Stimulated activated CD8-positive, alpha-beta memory T cell treated with anti-CD3 and anti-CD28 coated beads, Interleukin-15, amount 100 ng/mL, for 48 hours (primary cell): ENCODE measurements at places on chromosomes 16 and 17.

GRCh38 chr16:71648162-71648561, 22.2 kb downstream of the MARVELD3 start:
- DNase-seq: no peak

DNA sequence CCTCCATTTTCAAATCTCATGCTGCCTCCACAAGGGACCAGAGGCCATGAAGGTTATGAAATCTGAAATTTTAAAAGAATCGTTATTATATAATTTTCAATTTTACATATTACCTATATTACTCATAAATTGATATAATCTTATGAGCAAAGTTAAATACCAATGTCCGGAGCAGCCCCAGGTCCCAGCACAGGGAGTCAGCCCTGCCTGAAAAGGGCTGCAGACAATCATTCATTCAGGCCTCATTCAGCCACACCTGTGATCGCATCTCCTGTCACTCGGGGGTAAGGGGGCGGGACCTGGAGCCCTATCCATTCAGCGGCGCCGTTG, 172.5 kb downstream of the AHSP start:
- no peak for DNase-seq

DNA sequence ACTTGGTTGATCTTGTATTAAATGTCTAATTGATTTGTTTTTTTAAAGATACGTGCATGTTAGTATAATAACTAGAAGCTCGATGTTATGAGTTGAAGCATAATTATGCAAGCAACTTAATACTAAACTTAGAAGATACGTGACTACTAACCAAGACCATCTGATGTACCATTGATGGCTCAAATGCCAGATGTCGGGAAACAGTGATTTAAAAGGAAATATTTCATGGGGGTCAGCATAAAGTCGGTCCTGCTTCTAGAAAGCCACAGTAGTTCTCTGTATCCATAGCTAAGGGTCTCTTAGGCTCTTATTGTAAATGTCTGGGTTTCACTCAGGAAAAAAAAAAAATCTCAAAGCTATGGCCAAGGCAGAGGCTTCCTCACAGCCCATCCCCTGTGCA, 61.2 kb upstream of the RBFOX1 start:
- DNase-seq: no peak

GRCh38 chr16:73426433-73427160, 378.7 kb upstream of the ZFHX3 start:
- DNase-seq: no peak

GRCh38 chr16:11349599-11350276, 4.5 kb downstream of the RMI2 start:
- DNase-seq: no peak

- DNase-seq: no peak
These were observed 8.7 kb upstream of the TMEM88 start for GRCh38 chr17:7846063-7846735.

GRCh38 chr16:56005958-56006357, 130.8 kb upstream of the CES5A start:
- DNase-seq: no peak

GRCh38 chr17:76234354-76234679, 6.0 kb downstream of the RNF157 start:
- no peak for DNase-seq

- DNase-seq: no peak
These were observed 20.8 kb downstream of the ZP2 start for GRCh38 chr16:21190599-21190998.

GRCh38 chr16:17384471-17384870, 86.3 kb downstream of the XYLT1 start:
- no peak for DNase-seq

GRCh38 chr16:70743791-70744190, 57.2 kb downstream of the VAC14 start:
- no peak for DNase-seq

DNA sequence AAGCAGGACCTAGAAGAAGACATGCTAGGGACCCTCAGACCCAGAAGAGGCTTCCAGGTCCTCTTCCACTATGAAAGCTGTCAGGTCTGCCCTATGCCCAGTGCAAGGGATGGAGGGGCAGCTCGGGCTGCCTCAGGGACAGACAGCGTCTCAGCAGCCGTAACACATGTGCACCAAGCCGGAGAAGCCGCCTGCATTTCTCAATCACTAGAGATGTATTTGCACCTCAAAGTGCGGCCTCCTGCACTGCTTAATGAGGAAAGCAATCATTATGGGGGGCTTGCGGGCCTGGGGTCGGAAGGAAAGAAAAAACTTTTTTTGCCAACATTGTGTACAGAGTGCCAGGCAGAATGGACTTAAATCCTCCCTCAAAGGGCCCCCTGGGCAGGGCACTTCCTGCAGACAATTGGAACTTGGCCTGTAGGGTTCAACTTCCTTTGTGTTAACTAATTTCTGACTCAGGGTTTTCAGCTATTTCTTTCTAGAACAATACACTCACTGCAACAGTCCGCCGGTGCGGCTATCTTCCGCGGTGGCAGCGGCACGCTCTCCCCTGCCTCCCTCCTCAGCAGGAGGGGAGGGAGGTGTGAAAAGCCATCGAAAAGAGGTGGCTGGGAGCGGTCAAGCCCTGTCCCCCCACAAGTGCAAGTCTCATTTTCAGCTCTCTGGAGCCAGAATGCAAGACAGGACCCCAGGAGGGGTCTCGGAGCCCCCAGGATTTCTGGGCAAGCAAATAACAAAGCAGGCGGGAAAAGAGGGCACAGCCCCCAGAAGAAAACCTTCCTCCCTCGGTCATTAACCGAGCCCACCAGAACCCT, 101.2 kb downstream of the ZNF423 start:
- no peak for DNase-seq

DNA sequence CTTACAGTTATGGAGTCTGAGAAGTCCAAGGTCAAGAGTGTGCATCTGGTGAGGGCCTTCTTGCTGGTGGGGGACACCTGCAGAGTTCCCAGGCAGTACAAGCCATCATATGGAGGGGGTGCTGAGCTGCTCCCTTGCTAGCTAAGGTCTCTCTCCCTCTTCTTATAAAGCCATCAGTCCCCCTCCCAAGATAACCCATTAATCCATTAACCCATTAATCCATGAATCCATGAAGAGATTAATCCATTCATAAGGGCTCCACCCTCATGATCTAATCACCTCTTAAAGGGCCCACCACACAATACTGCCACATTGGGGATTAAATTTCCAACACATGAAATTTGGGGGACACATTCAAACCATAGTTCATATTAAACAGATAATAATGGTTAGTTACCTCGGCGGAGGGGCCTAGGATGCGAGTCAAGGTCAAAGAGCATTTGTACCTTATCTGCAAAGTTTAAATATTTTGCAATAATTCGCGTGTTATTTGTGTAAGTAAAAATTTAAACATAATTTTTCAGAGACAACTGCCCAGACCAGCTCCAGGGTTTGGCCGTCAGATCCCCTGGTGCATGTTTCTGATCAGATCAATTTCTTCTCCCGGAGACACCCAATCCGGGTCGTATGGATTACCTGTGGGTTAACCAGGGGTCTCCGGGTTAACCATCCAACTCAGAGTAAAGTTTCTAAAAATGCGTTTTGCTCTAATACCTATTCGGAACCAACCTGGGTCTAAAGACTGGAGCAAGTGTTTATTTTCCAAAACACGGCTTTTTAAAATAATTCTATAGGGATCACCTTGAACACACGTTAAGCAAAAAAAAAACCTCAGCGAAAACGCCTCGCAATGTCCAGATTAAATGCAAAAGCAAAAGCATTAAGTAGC, 740 bp upstream of the POLR3E start:
- no peak for DNase-seq

- no peak for DNase-seq
These were observed 504 bp downstream of the ERN1 start for GRCh38 chr17:64129515-64129764.

DNA sequence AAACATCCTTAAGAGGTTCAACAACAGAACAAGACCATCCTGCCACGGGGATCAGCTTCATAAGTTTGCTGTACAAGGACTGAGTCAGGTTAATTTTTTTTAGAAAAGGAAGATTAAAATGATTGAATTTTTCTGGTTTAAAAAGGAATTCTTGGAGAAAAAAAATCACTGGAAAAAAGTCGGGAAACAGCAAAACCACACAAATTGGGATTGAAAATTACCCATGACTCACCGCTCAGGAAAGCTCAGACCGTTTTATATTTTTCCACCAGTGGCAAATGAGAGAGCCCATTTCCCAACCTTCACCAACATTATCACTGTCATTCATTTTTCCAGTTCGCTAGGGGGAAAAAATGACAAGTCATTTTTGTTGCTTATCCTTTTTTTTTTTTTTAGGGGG, 46.6 kb downstream of the MRM3 start:
- no peak for DNase-seq

DNA sequence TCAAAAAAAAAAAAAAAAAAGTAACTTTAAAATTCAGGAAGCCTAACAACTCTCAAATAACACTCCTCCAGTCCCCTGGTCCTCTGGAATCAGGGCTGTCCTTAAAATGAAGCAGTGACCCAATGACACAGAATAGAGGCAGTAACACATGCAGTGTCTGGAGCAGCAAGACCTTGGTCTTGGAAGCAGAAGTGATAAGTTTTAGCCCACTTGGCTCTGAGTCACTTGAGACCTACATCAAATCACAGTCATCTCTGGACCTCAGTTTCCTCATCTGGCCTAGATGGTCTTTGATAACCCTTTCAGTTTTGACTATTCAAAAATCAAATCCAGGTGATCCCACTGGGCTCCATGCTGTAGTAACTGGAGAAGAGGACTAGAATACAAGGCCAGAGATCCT, 39.0 kb downstream of the LYRM1 start:
- DNase-seq: no peak

DNA sequence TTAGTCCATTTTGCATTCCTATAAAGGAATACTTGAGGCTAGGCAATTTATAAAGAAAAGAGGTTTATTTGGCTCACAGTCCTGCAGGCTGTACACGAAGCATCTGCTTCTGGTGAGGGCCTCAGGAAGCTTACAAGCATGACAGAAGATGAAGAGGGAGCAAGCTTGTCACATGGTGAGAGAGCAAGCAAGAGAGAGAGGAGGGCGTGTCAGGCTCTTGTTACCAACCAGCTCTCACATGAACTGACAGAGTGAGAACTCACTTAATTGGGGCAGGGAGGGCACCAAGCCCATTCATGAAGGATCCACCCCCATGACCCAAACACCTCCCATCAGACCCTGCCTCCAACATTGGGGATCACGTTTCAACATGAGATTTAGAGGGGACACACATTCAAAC, 1.6 kb downstream of the CHCT1 start:
- DNase-seq: no peak

- DNase-seq: no peak
These were observed 13.1 kb downstream of the MRM3 start for GRCh38 chr17:795276-795675.

DNA sequence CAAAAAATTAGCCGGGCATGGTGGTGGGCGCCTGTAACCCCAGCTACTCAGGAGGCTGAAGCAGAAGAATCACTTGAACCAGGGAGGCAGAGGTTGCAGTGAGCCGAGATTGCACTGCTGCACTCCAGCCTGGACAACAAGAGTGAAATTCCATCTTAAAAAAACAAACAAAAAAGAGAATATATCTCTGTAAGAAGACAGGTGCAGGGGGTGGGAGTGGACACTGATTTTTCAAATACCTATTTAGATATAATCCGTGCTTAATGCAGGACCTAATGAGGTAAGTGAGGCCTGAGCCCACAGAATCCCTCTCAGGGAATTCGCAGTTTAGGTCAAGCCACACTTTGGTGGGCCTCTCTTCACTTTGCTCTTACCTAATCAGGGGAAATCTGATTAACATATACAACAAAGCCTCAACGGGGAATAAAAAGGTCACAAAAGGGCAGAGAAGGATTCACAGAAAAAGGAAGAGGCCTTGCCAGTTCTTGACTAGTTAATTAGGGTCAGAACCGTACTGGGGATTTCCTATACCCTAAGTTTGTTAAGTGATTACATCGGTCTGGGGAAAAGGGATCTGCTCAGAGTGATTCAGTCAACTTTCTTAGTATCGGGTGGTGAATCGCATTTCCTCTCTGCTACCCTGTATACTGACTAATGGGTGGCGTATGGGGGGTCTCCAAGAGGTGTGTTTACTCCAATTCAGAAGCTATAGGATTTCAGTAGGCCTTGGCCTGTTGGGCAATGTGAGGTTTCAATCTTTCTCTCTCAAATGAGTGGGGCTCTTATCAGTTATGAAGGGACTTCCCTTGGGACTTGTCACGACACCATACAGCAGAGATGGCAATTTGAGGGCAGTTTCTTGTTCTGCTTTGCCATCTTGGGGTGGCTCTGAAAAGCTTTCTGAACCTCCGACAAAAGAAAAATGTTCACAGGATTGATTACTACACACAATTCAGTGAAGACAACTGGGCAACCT, 1.9 kb upstream of the NFAT5 start:
- peak; percentile 69 for DNase-seq

GRCh38 chr17:48735062-48735351, 6.5 kb upstream of the HOXB13 start:
- no peak for DNase-seq

DNA sequence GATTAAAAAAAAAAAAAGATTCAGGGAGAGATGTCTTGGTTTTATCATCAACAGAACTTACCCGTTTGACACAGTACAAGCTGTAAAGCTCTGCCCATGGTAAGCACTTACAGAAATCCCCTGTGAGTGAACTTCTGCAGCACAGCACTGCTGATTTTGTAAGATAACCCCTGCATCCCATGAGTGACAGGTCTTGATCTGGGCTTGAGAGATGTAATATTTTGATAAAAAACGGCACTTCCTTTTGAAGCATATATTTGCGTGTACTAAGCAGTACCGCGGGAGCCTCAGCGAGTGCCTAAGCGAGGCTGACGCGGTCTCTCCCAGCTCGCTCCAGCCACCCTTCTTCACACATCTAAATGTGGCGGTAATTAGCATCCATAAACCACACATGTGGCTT, 50.5 kb downstream of the IKZF3 start:
- DNase-seq: no peak

DNA sequence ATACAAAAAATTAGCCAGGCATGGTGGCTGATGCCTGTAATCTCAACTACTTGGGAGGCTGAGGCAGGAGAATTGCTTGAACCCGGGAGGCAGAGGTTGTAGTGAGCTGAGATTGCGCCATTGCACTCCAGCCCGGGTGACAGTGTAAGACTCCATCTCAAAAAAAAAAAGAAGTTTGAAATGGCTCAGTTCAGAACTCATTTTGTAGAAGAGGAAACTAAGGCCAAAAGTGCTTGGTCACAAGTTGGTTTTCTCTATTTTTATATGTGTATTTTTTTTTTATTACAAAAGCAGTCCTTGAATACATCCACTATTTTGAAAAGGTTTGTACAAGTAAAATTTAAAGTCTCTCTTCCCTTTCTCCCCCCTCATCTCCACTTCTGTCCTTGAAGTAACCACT, 5.5 kb downstream of the TAC4 start:
- DNase-seq: no peak

DNA sequence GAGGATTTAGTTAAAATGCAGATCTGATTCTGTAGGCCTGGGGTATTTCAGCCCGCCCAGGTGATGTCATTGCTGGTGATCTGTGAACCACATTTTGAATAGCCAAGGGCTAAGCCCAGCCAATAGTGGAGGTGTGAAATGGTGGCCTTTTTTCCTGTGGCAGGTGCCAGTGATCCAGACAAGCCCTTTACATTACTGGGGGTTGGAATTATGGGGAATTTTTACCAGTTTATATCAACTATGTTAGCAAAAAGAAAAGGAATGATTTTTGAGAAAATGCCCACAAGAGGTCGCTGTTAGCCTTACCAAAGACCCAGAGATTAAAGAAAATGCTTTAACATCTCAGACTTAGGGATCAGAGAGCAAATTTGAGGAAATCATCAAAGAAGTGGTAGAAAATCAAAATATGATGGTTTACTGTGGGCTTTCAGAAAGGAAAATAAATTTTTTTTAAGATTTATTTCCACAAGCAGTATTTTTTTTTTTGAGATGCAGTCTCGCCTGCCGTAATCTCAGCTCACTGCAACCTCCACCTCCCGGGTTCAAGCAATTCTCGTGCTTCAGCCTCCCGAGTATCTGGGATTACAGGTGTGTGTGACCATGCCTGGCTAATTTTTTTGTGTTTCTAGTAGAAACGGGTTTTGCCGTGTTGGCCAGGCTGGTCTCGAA, 3.9 kb downstream of the VPS35L start:
- DNase-seq: no peak
